Testis (tissue), 5 donors: ENCODE measurements at places on chromosomes 2 and 18.

DNA sequence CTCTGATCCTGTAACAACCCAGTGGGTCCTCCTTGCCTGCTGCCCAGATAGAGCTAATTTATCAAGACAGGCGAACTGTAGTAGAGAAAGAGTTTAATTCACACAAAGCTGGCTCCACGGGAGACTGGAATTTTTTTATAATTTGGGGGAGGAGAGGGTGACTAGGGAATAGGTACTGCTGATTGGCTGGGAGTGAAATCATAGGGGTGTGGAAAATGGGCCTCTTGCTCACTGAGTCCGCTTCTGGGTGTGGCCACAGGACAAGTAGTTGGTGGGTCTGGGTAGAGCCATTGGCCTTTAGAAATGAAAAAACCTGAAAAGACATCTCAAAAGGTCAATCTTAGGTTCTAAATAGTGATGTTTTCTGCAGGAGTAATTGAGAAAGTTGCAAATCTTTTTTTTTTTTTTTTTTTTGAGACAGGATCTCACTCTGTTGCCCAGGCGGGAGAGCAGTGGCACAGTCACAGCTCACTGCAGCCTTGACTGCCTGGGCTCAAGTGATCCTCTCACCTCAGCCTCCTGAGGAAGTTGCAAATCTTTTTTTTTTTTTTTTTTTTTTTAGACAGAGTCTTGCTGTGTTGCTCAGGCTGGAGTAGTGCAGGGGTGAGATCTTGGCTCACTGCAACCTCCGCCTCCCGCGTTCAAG, 14.4 kb upstream of the UGGT1 start:
- DNase-seq = no peak

DNA sequence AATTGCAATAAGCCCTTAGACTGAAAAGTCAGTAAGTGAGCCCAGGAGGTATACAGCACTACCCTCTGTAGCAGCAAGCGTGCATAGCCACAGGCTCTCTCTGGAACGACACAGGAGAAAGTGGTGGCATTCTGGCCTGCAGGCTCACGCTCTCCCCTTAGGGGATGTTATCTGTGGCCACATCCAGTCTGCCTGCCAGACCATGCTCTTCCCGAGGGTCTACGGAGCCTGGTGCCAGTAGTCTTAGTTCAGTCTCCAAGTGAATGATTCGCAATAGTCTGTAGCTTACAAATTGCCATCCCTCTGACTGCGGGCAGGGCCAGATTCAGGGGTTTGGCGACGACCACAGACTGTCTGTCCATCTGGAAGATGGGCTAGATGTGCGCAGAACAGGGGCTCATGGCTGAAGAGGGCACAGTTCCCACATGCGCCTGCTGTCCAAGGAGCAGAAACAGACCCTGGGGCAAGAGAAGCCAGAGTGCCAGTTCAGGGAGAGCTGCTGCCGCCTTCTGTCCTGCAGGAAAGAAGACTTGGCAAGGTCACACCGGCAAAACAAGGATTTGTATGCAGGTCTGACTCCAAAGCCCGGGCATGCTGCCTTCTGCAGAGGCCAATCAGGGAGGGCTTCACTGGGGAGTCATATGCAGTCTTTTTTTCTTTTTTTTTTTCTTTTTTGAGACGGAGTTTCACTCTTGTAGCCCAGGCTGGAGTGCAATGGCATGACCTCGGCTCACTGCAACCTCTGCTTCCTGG, 3.5 kb upstream of the KLF11 start:
- no peak for DNase-seq

- no peak for DNase-seq
These were observed 25.1 kb downstream of the ARMC9 start for GRCh38 chr2:231223458-231223976.

DNA sequence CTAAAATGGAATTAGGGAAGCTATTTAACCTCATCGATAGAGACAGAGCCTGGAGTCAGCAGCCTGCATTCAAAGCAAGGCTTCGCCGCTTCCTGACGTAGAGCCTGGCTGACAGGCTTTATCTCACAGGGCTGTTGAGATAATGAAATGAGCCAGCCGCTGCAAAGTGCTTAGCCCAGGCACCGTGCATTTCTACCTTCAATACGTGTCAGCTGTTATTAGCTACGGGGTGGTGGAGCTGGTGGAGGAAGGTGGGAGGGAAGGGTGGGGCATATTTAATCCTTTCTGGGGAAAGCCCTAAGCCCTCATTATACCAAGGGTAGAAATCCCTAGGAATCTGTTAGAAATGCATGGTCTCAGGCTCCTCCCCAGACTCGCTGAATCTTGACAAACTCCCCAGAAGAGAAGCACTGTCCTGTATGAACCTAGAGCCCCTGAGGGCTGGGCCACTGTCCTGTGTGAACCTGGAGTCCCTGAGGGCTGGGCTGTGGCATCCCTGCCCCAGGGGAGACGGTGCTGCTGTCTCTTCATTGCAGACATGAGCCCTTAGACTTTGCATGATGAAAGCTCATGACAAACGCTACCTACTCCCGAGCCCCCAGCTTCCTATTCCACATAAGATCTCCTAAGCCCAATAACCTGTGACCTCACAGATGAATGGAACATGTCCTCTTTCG, 72.4 kb downstream of the ALPK2 start:
- peak; percentile 67 for DNase-seq

DNA sequence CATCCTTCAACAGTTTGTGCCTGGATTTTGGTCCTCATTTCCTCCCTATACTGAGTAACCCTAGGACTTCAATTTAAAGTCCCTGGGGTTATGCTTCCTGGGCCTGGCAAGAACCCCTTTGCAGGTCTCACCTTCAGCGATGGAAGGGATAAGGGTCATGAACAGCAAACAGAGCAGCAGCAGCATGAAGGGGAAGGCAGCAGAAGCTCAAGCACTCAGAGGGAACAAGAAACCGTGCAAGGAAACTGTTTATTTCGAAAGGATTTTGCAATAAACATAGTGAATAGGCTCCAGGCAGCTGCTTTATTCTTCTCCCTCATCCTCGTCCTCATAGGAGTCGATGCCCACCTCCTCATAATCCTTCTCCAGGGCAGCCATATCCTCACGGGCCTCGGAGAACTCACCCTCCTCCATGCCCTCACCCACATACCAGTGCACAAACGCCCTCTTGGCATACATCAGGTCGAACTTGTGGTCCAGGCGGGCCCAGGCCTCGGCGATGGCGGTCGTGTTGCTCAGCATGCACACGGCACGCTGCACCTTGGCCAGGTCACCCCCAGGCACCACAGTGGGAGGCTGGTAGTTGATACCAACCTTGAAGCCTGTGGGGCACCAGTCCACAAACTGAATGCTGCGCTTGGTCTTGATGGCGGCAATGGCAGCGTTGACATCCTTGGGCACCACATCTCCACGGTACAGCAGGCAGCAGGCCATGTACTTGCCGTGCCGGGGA, 2.8 kb upstream of the TUBA4B start:
- no peak for DNase-seq

- no peak for DNase-seq
These were observed 94.1 kb downstream of the ANKRD44 start for GRCh38 chr2:197216361-197216979.

GRCh38 chr2:119283873-119284331, 60.3 kb downstream of the STEAP3 start:
- peak; percentile 48 for DNase-seq

DNA sequence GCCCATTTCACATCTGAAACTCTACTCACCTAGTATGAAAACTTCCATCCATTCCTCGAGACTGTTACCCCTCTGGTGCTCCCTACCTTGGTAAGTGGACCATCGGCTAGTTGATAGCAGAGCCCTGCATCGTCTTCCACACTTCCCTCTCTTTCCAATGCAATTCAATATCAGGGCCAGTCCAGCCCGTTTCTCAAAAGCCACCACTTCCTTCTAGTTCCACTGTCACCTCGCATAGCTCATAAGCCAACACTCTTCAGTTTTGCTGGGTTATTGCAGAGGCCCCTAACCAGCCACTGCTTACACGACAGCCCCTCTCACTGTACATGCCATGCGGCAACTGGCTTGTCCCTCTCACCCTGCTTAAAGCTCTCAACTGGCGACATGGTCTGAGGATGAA, 10.2 kb upstream of the ZNF407 start:
- DNase-seq = no peak

DNA sequence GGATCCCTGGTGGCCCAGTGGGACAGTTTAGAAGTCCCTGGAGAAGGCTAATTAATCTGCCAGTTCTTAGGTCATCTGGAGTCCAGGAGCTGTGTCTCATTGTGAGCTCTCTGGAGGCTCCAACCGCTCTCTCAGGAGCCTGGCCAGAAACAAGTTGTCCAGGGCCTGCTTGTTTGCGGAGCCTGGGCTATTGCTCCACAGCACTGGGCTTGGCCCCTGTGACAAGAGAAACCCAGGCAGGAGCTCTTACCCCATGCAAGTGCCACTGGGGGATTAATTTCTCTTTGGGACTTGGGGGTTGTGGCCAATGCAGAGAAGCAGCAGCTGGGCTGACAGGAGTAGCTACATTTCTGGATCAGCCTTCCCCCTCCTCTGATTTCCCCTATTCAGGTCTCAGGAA, 24.5 kb upstream of the TNP1 start:
- DNase-seq = no peak

DNA sequence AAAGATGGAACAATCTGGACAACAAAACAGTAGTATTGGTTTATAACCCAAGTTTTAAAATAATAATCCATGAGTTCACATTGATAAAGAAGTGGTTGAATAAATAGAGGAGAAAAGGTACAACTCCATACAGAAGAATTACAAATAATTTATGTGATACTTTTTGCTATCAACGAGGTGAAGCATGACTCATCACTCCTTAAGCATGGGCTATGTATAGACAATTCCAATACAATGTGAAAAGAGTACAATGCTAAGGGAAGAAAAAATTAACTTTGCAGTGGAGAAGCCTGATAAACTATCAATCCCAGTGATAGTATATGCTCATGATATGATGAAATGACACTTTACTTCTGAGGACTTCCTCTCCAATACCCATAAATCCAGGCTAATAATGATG, 312.9 kb downstream of the GULP1 start:
- no peak for DNase-seq

GRCh38 chr2:34738691-34739090, 1139.6 kb upstream of the FAM98A start:
- no peak for DNase-seq

- peak; percentile 10 for DNase-seq
These were observed 50.4 kb upstream of the KCNG2 start for GRCh38 chr18:79747156-79747845.

DNA sequence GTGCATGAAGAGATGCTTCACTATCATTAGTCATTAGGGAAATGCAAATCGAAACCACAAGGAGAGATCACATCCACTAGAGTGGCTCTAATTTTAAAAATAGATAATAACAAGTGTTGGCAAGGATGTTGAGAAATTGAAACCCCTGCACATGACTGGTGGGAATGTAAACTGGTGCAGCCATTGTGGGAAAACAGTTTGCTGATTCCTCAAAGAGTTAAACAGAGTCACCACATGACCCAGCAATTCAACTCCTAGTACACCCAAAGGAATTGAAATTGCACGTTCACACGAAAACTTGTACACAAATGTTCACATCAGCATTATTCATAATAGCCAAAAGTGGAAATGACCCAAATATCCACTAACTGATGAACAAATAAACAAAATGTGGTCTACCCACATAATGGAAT, 179.5 kb downstream of the BCL2 start:
- no peak for DNase-seq

DNA sequence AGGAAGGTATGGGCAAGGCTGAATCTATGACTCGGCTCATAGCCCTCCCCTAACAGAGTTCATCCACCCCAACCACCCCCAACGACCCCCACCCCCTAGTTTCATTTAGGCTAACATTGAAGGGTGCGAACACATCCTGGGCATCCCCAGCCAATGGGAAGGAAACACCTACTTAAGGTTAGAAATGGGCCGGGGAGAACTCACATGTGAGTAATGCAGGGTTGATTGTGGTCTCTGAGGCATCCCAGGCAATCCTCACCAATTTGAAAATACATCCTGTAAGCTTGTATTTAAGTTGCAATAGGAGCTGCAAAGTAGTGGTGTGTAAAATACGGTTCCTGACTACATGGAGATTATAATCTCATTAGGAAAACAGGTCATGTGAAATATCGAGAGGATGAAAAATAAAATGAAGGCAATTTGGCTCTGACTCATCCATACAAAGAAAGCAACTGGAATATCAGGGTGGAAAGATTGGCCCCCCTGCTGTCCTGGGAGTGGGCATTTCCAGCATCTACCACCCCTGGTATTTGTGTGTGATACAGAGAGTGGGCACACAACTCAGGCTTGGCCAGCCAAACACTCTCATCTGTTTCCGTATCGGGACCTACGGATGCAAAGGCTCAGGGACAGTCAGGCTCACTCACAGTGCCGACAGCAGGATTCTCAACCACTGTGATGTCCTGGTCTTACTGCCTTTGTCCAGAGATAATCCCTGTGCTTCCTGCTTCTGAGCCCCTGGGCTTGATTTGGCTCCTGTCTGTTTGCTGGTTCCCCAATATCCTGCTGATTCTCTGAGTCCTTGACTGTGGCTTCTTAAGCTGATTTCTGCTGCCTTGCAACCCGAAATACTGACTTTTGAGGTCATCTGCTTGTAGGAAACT, 90.0 kb upstream of the NCKAP5 start:
- no peak for DNase-seq

DNA sequence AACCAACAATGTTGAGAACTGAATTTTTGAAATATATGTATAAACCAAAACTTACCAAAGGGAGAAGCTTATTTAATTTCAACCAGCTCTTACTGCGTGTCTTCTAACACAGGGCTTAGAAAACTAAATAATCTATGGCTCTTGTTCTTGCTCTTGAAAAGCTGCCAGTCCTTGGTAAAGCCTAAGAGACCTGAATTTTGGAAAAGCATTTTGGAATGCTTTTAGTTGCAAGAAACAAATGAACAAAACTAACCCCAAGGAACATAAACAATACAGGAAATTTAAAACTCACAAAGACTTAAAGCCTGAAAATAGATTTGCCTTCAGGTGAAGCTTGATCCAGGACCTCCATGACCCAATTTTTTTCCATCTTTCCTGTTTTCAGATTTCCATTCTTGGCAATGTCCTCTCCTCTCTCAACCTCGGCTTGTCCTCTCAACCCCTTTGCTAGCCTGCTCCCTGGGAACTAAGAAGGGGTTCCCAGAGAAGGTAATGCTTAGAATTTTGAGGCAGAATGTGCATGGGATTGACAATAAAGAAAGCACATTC, 169.8 kb upstream of the NCK2 start:
- DNase-seq = no peak

- DNase-seq = peak; percentile 62
These were observed 273.6 kb upstream of the NCKAP5 start for GRCh38 chr2:133841900-133842299.

DNA sequence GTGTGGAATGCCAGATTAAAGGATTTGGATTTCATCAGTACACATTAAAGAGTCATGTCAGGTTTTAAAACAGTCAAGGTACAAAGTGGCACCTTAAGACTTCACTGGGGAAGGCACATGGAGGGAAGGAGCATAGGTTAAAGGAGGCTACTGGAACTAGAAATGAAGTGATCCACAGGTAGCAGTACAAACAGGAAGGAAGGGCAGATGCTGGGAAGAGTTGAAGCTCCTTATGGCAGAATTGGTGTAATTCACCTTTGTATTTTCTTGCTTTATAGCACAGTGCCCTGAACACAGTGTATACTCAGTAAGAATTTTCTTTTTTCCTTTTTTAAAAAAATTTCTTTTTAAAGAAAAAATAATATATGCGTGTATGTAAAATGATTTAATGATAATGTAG, 177.1 kb downstream of the BABAM2 start:
- DNase-seq = no peak
